Left ventricle myocardium inferior (tissue), 1 donor: ENCODE measurements at places on chromosomes 6 and 20. TPM values are rescaled to one million over a fixed set of nuclear protein-coding genes. Genes with fewer than 3 reads are reported as not detected.

The LSM2 gene
- total RNA-seq: 19.4 TPM

The GLP1R gene
- total RNA-seq: 7.5 TPM

The C6orf118 gene
- total RNA-seq: not detected

- H3K4me1 ChIP-seq: peaks cover 28% of the 10 kb centered on the region
- DNase-seq: no peak
- no peaks in the 10 kb centered on the region for H3K27me3 ChIP-seq
- peak overlapping the region; percentile 64 for H3K27ac ChIP-seq
- H3K36me3 ChIP-seq: peaks cover 31% of the 10 kb centered on the region
Observed at GRCh38 chr20:49850463-49851230, 38.0 kb downstream of the SLC9A8 start.

DNA sequence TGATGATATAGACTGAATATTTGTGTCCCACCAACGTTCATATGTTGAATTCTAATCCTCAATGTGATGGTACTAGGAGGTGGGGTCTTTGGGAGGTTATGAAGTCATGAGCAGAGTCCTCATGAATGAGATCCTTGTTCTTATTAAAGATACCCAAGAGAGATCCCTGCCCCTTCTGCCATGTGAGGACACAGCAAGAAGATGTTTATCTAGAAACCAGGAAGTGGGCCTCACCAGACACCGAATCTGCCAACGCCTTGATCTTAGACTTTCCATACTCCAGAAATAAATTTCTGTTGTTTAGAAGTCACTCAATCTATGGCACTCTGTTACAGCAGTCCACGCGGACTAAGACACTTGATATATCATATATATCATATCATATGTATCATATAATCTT, 67.7 kb upstream of the GCM1 start:
- no peak overlapping the region for H3K27ac ChIP-seq
- no peaks in the 10 kb centered on the region for H3K27me3 ChIP-seq
- no peaks in the 10 kb centered on the region for H3K36me3 ChIP-seq
- H3K4me3 ChIP-seq: no peak overlapping the region
- H3K4me1 ChIP-seq: no peaks in the 10 kb centered on the region
- DNase-seq: no peak

- no peak overlapping the region for H3K4me3 ChIP-seq
- no peaks in the 10 kb centered on the region for H3K4me1 ChIP-seq
- no peak overlapping the region for H3K27ac ChIP-seq
- no peaks in the 10 kb centered on the region for H3K27me3 ChIP-seq
Observed at GRCh38 chr6:163023700-163024099, 295.9 kb downstream of the PACRG start.
